ENCODE measurements at places on chromosomes 6 and 20.

DNA sequence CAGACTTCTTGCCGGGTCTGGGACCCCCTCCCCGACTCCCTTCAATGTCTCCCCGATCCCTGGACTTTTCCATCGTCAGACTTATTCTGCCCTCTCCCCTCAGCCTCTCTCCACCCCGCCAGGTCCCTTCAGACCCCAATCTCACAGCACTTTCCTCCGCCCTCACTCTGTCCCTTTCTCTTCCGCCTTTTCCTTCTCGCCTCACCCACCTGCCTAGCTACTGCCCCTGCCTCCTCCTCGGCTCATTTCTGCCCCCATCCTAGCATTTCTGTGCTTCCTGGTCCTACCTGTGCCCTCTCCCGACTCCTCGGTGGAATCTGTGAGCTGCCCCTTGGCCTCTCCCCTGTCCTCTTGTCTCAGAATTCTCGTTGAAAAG, 616 bp downstream of the CHMP4B start:
- DNase-seq, result peak; percentile 13

- no peak for DNase-seq
Measured at GRCh38 chr6:64672131-64672530, 1034.9 kb downstream of the EYS start.

GRCh38 chr6:21219856-21220255, 373.7 kb upstream of the SOX4 start:
- DNase-seq, result no peak

GRCh38 chr6:166615059-166615770, 11.8 kb downstream of the RPS6KA2 start:
- no peak for DNase-seq

GRCh38 chr6:75219263-75219662, 13.4 kb upstream of the COL12A1 start:
- no peak for DNase-seq

- peak; percentile 38 for DNase-seq
Measured at GRCh38 chr6:157235600-157236039, 87.7 kb downstream of the TMEM242 start.

DNA sequence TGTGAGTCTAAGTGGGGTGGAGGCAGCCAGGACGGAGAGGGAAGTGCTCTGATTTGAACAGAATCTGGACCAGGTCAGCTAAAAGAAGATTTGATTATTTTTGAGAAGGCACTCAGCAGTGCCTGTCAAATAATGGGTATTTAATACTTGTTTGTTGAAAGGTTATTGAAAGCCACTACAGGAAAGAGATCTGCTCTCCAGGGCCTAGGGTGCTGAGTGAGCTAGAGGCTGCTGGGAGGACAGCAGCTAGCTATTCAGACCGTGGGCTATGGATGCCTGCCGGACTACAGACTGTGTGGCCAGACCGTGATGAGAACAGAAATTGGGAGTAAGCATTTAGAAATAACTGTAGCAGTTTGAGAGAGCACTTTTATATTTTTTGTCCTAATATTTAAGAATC, 8.8 kb downstream of the SLC35F1 start:
- DNase-seq, result no peak

- no peak for DNase-seq
Measured at GRCh38 chr20:36181934-36182603, 27.5 kb downstream of the EPB41L1 start.

GRCh38 chr6:41578217-41579087, 32.3 kb downstream of the FOXP4 start:
- no peak for DNase-seq

- no peak for DNase-seq
Measured at GRCh38 chr6:98627129-98627775, 207.1 kb upstream of the POU3F2 start.

DNA sequence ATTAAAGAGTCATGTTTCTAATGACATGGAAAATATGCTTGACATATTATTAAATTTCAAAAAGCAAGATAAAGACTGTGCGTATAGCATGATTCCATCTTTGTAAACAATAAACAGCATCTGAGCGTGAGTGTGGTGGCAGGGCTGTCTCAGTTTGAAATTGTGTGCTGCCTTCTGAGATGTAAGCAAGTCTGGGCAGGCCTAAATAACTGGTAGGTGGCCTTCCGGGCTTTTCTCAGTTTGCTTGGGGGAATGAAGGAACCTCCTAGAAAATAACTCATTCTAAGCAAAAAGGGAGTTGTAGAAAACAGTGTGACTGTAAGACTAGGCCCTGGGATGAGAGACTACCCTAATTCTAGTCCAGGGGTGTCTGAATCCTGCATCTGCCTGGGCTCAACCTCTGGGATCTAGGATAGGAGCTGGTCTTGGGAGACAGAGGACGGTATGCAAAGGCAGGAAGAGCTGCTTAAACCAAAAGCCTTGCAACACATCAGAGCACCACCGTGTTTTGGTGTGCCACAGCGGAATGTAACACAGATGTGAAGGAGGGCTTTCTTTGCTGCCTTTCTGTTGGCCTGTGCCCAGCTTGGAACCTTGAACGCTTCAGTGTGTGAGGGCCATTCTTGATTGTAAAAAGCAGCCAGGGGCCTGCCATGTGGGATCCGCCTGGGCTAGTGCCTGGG, 63.5 kb upstream of the L3MBTL3 start:
- no peak for DNase-seq

DNA sequence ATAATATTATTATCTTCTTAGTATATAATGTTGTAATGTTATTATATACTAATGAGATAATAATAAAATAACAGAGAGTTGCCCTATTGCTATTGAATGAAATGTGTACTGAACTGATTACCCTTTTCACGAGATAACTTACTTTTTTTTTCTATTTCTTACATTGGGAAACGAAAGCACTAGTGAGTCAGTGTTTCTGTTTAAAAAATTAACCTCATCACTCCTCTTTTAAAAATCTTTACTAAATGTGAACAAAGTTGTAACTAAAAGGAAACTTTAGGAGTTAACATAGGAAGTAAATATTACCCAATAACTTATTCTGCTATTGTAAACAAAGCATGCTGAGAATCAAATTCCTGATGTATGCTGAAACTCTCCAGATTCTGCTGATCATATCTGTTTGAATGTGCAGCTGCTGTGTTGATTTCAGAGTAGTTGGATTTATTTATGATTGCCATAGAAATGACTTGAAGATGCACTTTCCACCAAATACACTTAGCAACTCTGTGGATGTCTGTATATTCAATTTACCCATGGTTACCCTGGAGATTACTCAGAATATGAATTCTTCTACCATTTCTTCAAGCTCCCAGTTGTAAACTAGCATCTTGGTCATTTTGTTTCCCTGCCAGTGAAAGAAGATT, 523.4 kb downstream of the TENT5A start:
- DNase-seq, result no peak

DNA sequence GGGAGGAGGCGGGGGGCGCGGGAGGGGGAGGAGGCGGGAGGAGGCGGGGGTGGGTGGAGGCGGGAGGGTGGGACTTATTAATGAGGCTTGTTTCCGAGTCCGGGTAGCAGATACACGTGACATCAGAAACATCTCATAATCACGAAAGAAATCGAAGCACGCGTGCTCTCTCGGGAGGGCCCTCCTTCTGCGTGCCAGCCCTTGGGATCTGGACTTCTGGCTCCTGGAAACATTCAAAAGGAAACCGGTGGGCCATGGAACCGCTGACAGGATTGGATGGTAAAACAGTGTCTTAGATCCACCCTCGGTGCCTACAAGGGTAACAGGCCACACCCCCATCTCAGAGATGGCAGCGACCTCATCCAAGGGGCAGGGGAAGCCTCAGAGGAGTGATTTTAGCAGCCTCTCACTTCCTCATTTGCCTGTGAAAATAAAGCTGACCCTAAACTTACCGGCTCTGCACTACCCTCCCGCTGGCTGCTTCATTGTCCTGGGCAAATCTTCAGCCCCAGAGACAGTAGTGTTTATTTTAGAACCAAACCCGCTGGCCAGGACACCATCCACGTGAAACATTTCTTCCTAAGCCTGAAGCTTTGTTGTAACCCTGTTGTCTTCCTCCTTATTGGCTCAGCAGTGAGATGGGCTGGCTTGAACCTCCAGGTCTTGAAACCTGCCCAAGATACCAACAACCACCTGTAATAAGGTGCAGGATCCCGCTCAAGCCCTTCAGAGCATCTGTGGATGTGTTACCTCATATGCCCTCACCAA, 97.5 kb downstream of the PSMG4 start:
- peak; percentile 13 for DNase-seq

GRCh38 chr6:25351485-25351884, 72.3 kb downstream of the CARMIL1 start:
- no peak for DNase-seq

DNA sequence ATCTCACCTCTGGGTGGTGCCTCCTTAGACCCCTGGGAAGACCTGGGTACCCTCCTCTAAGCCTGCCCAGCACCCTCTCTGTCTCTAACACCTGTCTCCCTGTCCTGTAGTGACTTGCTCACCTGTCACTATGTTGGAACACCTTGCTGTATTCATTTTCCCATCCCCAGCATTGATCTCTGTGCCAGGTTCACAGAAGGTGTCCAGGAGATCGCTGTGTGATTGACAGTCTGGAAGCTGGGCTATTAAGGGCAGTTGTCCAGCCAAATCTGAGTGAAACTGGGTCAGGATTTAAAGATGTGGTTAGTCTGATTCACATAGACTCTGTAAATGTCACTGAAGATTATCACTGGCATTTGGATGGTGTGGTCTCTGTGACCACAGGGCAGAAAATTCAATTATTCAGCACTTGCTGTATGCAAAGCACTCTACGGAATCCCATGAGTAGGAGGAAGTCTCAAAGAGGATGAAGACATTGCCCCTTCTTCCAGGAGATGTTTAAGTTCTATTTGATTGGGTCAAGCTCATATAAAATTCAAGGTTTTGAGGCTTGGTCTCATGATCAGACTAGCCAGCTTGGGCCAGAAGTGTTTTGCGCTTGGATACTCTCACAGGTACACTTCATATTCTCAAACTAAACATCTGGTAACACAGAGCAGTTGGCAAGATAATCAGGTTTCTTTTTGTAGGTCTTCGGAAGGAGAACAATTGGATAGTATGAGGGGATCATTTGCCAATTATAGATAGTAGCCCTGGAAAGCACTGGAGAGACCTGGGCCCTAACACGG, 57.8 kb upstream of the TAGAP start:
- no peak for DNase-seq

DNA sequence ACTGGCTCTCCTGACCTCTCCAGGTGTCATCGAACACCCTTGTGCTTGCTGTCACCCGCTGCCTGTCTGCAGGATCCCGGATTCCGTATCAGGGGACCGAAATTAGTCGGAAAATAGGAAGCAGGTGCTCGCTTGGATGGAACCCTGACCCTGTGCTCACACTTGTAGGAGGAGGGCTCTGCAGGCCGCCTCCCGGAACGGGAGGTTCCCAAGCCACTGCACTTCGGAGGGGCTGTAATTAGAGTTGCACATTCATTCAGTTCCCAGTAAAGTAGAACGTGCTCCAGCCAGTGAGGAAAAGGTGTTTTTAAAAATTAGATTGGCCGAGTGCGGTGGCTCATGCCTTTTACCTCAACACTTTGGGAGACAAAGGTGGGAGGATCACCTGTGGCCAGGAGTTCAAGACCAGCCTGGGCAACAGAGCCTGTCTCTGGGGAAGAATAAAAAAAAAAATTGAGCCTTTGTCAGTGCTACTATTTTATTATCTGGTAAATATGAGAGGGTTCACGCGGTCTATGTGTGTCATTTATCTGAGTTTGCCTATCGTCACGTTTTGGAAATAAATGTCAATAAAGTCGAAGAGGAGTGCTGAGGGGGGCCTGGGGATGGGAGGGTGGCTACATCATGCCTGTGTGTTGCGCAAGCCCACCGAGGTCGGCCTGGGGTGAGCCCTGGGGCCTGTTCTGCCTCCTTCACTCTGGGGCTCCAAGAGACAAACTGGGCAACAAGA, 1.5 kb upstream of the GMEB2 start:
- peak; percentile 86 for DNase-seq

- no peak for DNase-seq
Measured at GRCh38 chr6:109315341-109316110, 66.7 kb downstream of the CD164 start.

GRCh38 chr6:120853489-120853888, 480.8 kb downstream of the TBC1D32 start:
- DNase-seq, result no peak

GRCh38 chr20:47054945-47055344, 160.3 kb downstream of the EYA2 start:
- no peak for DNase-seq

GRCh38 chr6:154360476-154360875, 3.9 kb upstream of the IPCEF1 start:
- DNase-seq, result no peak

DNA sequence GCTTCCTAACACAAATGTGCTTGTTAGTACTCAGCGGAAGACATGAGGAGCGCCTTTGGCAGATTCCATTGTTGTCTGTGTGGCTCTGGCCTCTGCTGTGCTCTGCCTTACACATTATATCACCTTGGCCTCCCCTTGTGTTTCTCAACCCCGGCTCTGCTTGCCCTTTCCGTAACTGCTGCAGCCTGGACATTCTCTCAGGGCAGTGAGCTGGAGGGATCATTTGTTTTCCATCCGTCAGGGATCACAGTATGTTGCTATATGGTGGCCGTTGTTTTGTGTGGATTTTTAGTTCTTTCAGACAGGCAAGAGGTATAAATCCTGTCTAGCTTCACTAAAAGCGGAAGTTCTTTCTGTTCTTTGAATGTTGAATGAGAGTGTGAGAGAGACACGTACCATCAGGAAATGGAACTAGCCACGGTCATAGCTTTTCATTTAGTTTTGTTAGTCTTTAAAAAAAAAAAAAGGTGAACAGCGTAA, 175.1 kb downstream of the JARID2 start:
- DNase-seq, result no peak

- DNase-seq, result peak; percentile 7
Measured at GRCh38 chr6:37783025-37783855, 36.3 kb upstream of the ZFAND3 start.

DNA sequence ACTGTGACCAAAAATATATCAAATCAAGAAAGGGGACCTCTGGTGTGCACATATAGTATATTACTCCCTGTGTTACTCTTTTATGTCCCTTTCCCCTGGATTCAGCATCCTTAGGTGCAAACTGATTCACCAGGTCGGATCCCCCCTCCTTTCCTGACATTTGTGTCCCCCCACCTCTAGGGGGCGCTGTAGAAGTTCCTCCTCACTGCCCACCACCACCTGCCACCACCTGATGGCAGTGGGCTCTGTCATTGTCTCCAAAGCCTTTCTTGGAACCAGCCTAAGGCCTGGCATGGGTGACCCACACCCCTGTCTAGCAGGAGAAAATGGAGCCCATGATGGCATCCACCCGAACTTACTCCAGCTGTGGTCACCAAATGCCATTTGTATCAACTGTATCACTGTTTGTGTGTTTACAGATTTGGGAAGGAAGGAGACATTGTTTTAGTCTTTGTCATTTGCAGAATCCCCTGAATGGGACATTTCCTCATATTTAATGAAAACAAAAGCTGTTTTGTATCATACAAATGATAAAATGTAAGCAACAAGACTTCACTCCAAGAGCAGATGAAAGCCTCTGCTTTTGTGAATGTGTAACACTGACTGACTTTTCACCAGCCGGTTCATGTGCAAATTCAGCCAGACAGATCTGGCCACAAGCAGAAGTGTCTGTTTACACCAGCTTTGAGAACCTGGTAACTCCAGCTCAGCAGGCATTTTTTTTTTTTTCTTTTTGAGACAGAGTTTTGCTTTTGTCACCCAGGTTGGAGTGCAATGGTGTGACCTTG, 66.2 kb downstream of the ARMC2 start:
- DNase-seq, result peak; percentile 58

GRCh38 chr20:9211016-9211760, 142.3 kb downstream of the PLCB4 start:
- DNase-seq, result no peak
